Cardiac atrium fibroblast (primary cell): ENCODE measurements at places on chromosomes 13 and 19. TPM values are rescaled to one million over a fixed set of nuclear protein-coding genes. Genes with fewer than 3 reads are reported as not detected.

PALM3 gene
- total RNA-seq: 0.54 TPM in 1 of 2 replicates, not detected in the other

ZNF296 gene
- not detected in 2 replicates for total RNA-seq

ENOX1 gene
- total RNA-seq: 1.8 and 6.5 TPM in 2 replicates

TMEM255B gene
- 1.1 and 5.0 TPM in 2 replicates for total RNA-seq

FFAR1 gene
- total RNA-seq: not detected in 2 replicates
